ENCODE measurements at places on chromosomes 6 and 20.

DNA sequence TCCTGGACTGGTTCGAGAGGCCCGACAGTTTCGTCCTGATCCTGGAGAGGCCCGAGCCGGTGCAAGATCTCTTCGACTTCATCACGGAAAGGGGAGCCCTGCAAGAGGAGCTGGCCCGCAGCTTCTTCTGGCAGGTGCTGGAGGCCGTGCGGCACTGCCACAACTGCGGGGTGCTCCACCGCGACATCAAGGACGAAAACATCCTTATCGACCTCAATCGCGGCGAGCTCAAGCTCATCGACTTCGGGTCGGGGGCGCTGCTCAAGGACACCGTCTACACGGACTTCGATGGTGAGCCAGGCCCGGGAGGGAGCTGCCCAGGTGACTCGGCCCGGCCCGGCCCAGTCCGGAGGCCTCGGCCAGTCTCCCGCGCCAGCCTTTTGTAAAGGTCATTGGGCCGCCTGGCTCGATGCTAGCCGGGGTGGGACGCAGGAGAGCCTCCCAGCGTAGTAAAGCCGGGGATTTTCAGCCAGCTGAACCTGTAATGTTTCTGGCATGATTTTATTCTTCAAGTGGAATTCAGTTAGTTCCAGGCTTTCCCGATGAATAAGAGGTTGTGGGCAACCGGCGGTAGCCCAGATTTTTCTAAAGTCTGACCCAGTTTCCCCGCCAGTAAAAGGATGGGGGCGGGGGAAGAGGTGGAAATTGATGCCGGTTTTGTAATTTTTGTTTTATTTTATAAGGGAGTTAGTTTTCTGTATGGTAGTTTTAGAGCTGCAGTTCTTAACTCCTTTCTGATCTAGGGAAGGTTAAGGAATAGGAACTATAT is 1.4 kb downstream of the PIM1 start:
- DNase-seq, result peak; percentile 51

GRCh38 chr20:50358971-50359370 is 151.2 kb upstream of the PTPN1 start:
- no peak for DNase-seq

- DNase-seq, result no peak
These were observed 16.0 kb upstream of the PI16 start for GRCh38 chr6:36938536-36938935.

GRCh38 chr6:167709196-167709595 is 117.5 kb upstream of the AFDN start:
- no peak for DNase-seq

- DNase-seq, result no peak
These were observed 222.7 kb downstream of the ANKRD60 start for GRCh38 chr20:58005581-58006345.

- DNase-seq, result no peak
These were observed 19.7 kb downstream of the TSHZ2 start for GRCh38 chr20:52991830-52992229.

DNA sequence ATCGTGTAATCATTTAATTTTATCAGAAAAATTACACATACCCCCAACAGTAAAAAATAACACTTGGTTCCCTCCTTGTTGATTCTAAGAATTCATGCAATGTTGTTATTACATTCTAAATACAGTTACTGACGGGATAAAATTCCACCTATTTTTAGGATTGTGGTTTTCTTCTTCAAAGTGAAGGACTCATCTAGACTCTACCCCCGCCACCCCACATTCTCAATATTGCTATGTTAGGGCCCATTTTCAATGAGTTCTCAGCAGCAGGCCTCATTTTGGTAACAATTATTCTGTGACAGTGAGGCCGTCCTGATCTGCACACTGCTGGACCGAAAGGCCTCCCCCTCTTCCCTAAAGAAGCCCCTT is 43.5 kb downstream of the PREX1 start:
- no peak for DNase-seq

DNA sequence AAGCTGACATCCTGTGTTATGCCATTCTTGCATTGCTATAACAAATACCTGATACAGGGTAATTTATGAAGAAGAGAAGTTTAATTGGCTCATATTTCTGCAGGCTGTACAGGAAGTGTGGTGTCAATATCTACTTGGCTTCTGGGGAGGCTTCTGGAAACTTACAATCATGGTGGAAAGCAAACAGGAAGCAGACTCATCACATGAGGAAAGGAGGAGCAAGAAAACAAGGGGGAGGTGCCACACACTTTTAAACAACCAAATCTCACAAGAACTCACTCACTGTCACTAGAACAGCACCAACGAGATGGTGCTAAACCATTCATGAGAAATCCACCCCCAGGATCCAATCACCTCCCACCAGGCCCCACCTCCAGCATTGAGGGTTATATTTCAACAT is 143.1 kb upstream of the GGTLC1 start:
- peak; percentile 32 for DNase-seq

DNA sequence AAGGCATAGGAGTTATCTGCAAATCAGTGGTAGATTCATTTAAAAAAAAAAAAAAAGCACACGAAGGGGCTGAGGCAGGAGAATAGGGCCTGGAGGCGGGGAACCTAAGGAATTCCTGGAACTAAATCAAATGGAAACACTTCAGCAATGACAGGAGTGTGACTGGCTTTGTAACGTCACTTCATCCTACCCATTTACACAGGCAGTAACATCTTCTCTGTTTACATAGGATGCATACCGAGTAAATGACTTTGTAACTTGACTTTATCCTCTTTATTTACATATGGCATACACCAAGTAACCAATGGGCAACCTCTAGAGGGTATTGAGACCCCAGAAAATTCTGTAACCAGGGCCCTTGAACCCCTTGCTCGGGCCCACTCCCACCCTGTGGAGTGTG is 56.4 kb upstream of the IYD start:
- DNase-seq, result no peak

- no peak for DNase-seq
These were observed 11.3 kb downstream of the ZFP64 start for GRCh38 chr20:52180180-52180840.

DNA sequence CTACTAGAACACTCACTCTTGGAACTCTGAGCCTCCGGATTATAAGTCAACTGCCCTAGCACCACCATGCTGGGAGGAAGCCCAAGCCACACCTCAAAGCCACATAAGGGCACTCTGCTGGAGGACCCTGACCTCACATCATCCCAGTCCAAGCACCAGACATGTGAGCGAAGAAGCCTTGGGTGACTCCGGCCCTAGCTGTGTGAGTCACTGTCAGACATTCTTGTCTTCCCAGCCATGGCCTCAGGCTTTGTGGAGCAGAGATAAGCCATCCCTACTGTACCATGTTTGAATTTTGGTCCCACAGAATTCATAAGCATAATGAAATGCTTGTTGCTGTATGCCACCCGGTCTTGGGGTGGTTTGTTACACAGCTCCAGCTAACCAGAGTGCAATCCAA is 247.7 kb downstream of the SOD2 start:
- DNase-seq, result no peak

GRCh38 chr20:41224281-41224680 is 86.9 kb downstream of the PLCG1 start:
- DNase-seq, result no peak

DNA sequence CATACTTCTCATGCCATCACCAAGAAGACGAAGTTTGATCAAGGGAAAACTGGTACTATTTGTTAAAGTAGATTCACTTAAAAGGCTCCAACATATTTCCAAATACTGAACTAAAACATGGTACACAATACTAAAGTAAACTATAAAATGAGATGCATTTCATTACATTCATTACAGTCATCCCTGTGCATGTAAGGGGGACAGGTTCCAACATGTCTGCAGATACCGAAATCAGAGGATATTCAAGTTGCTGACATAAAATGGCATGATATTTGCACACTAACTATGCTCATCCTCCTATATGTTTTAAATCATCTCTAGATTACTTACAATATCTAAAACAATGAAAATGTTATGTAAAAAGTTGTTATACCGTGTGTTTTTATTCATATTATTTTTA is 893.9 kb upstream of the MANEA start:
- no peak for DNase-seq

DNA sequence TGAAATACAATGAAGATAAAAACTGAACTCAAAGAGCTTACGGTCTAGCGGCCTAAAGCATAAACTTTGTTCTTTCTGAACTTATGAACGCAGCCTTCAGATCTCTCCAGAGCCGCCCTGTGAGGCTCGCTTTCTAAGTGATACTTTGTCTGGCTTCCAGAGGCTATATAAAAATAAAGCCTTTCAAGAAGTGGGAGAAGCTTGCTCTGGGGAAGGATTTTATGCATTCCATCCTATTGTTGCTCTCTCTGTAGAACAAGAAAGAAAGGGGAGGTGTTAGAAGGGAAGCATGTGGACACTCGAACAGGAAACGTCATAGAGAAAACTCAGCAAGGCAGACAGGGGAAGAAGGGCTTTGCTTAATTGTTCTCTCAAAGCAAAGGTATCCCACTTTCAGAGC is 77.0 kb downstream of the TBX18 start:
- no peak for DNase-seq

GRCh38 chr20:22585786-22586493 is 1.6 kb upstream of the FOXA2 start:
- DNase-seq, result no peak

- DNase-seq, result no peak
These were observed 321.1 kb downstream of the SYNE1 start for GRCh38 chr6:152316024-152316423.

DNA sequence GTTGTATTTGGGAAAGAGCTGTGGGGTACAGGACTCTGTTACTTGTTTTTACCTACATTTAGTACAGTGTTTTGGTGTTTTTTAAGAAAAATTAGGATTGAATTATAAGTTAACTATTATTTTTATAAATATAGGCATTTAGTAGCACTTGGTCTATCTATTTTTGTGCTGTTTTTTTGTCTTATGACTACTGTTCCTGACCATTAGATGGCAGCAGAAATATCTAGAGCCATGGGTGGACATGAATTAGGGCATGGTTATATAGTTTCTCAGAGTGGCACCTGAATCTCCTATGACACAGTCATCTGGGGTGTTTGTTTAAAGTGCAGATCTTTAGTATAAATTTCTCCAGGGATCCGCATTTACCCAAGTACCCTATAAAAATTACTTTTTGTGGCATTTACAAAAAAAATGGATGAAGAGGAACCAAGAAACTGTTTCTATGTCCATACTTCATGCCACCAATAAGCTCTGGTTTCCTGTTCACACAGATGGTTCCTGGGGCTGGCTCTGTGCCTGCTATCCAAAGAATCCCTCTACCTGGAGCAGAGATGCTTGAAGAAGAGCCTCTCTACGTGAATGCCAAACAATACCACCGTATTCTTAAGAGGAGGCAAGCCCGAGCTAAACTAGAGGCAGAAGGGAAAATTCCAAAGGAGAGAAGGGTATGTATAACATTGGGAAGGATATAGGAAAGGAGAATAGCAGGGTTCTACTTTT is 19.8 kb downstream of the NFYA start:
- no peak for DNase-seq

DNA sequence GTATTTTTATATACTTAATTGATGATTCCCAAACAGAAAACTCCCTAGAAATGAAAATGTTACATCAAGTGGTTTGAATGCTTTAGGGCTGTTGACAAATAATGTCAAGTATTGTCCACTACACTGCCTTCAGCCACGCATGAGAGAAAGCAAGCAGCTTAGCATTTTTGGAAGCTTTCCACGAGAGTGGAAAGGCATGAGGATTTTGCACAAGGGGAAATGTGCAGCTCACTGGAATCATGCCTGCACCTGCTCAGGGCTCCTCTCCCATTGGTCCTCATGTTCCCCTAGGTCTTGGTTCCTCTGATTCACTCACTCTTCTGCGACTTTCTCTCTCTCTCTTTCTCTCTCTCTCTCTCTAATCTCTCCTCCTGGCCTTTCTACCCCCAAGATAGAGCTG is 439.5 kb upstream of the CDH4 start:
- DNase-seq, result no peak

DNA sequence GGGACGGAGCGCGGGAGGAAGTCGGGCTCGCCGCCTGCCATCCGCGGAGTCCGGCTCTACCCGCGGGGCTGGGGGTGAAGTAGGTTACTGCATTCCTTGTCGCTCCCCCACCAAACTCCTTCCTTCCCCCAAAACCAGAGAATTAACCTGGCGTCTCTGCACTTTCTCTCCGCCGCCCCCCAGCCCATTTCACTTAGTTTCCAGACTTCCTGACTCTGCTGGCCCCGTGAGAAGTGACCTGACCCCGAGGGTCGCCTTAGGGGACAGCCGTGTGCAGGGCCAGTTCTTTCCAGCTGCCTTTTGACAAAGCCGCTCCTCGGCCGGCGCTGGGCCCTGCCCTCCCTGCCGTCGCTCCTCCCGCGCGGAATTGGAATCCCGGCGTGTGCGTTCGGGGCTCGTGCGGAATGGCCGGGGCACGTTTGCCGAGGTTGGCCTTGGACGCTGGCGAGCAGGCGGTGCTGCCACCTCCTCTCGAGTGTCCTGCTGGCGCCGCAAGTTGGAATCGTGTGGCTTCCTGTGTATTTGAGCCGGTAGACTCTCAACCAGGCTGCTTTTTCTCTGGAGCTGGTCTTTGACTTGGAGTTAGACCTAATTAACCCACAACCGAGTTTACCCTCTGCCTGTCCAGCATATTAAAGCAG is 650 bp downstream of the DCBLD1 start:
- no peak for DNase-seq

GRCh38 chr20:5001174-5002076 is at the start of gene SLC23A2:
SLC23A2 (minus strand) TSS chr20:5001510; CDS start chr20:4932562, 68,948 bp downstream.
- DNase-seq, result peak; percentile 61
